ENCODE measurements at places on chromosomes 2 and 18.

GRCh38 chr2:14340703-14341102 lies 291.8 kb upstream of the LRATD1 start:
- no peak for DNase-seq

GRCh38 chr18:44732238-44732563 lies 51.5 kb downstream of the SETBP1 start:
- DNase-seq, result no peak

- no peak for DNase-seq
Measured at GRCh38 chr18:47985866-47986265, 55.4 kb upstream of the SMAD2 start.

- no peak for DNase-seq
Measured at GRCh38 chr2:144597894-144598593, 78.1 kb upstream of the ZEB2 start.

DNA sequence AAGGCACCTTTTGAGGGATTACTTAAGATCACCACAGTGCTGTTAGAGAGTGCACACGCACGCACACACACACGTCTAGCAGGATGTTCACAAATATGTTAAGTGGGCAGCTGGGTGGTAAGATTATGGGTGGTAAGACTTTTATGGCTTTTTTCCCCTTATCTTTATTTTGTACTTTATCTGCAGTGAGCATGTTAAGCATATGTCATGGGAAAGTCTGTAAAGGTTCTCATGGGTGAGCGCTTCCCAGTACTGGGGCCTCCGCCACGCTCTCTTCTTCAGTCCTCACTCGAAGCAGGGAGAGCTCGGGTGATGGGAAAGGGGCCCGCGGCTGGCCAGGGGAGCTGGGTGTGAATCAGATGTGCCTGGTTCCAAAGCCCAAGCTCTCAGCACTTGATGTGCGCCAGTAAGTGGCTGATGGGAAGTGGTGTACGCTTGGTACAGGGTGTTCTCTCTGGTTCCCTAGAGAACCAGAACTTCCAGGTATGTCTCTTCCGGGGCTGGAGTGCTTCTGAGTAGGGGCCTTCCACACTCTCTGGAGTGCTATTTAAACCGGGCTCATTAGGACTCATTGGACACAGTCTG lies 83.9 kb upstream of the YWHAQ start:
- DNase-seq, result no peak
